ENCODE measurements at places on chromosomes 2 and 18. TPM values are rescaled to one million over a fixed set of nuclear protein-coding genes. Genes with fewer than 3 reads are reported as not detected.

The AKAIN1 gene
- not detected for total RNA-seq

The NOSTRIN gene
- 45.2 TPM for total RNA-seq

The TXNDC2 gene
- total RNA-seq, result 0.12 TPM

The MAPK4 gene
- total RNA-seq, result 2.9 TPM

The ARL4C gene
- 13.4 TPM for total RNA-seq

The EGR4 gene
- total RNA-seq, result not detected

The DSC2 gene
- total RNA-seq, result 17.6 TPM

The R3HDM1 gene
- 22.1 TPM for total RNA-seq

The GPR155 gene
- 6.2 TPM for total RNA-seq

The PROM2 gene
- total RNA-seq, result 6.0 TPM

- no peak for DNase-seq
Observed at GRCh38 chr2:120204022-120204405, 19.2 kb downstream of the TMEM185B start.

- no peak for DNase-seq
Observed at GRCh38 chr18:13447621-13448334, 229.2 kb downstream of the LDLRAD4 start.

DNA sequence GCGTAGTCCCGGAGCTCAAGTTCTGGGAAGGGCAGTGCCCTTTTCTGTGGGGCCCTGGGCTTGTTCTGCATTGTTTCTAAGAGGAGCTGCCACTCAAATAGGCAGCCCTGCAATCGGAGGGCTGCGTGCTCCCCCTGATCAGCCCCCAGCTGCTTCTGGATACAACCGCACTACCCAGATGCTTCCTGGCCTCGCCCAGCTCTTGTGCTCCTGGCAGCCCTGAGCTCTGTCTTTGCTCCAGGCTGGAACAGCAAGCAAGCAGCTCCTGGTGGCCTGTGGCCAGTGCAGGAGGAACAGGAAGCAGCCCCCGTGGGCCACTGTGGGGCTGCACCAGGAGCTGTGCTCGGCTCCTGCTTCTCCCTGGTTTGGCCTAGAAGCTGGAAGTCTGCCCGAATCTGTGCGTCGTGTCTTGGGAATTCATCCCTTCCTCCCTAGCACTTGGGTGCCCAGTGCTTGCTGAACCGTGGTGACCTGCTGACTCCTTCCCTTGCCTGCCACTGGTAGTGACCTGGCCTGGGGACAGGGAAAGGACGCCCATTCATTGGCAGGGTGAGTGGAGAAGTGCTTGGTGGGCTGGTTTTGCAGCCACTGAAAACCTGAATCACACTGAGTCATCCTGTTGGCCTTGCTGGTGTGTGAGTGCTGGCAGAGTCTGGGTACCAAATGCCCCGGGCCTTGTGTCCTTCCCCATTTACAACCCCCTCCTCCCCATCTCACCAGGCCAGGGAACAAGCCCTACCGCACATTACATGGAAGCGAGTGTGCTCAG, 27.3 kb upstream of the NTSR2 start:
- no peak for DNase-seq

DNA sequence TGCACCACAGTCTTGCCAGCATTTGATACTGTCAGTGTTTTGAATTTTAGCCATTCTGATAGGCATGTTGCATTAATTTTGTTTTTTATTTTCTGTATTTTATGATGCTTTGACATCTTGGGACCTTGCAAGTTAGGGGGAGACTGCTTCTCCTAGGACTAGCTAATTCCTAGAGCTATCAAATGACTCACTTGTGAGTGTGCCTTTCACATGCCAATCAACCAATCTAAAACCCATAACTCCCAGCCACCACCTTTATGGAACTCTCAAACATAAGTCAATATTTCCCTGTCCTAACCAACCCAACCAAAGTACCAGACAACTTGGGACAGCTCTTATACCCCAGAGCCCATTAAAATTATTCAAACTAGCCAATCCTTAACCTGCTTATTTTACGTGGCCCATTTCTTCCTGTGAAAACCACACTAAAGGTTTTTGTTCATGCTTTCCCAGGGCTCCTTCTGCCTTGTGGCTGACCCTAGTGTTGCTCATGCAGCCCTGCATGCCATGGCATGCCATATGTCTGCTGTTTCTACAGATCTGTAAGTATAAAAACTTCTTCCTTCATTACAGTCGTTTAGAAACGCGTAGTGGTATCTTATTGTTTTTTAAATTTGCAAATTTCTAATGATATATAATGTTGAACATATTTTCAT, 230.1 kb downstream of the GPD2 start:
- no peak for DNase-seq

DNA sequence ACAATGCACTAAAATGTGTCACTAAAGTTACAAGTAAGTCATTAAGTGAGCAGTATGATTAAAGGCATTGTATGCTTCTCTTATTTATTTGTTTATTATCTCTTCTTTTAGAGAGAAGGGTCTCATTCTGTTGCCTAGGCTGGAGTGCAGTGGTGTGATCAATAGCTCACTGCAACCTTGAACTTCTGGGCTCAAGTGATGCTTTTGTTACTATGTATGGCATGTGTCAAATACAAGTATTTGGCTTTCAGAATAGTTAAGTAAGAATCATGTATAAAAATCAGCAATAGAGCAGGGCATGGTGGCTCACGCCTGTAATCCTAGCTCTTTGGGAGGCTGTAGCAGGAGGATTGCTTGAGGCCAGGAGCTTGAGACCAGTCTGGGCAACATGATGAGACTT, 15.8 kb upstream of the AAK1 start:
- DNase-seq, result no peak

GRCh38 chr2:154375579-154375931, 322.9 kb upstream of the KCNJ3 start:
- DNase-seq, result no peak

DNA sequence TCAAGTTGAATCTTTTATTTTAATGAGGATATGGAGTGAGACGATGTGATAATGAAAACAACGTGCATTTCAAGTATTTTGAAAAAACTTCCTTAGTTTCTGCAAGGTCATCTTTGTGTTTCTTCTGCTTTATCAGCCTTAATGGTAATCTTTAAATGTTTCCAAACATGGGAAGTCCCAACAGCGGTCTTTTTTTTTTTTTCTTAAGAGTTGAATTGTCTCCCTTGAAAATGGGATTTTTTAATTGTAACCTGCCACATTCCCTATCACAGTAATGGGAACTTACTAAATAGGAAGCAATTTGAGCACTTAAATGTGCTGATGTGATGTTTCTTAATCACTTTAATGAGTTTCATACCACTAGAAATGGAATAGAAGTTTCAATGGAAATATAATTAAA, 45.8 kb downstream of the ATIC start:
- DNase-seq, result no peak

GRCh38 chr2:121489284-121489683, 41.4 kb upstream of the RNU4ATAC start:
- DNase-seq, result no peak

GRCh38 chr18:44654573-44654972, 26.1 kb upstream of the SETBP1 start:
- no peak for DNase-seq

GRCh38 chr2:151205571-151205970, 56.1 kb downstream of the RBM43 start:
- no peak for DNase-seq

DNA sequence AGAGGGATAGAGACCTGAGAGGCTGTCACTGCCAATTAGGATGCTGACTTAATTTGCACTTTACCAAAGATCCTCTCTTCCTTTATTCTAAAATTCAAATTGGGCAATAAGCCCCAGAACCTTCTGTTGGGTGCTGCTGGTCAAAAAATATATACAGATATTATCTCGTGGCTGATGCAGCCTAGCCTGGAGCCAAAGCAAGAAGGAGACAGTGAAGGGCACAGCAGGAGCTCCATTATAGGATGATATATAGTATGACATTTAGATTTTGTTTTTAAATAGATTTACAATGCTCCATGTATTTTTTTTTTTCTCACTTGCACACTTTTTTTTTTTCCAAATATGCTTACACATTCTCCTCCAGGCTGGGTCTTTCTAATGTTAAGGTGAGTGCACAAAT, 579.3 kb downstream of the PIK3C3 start:
- no peak for DNase-seq

- no peak for DNase-seq
Observed at GRCh38 chr2:149894226-149894625, 306.7 kb upstream of the MMADHC start.

GRCh38 chr2:168874368-168875054, 15.7 kb downstream of the SPC25 start:
- no peak for DNase-seq

GRCh38 chr18:44700652-44701051, 20.0 kb downstream of the SETBP1 start:
- DNase-seq, result no peak

DNA sequence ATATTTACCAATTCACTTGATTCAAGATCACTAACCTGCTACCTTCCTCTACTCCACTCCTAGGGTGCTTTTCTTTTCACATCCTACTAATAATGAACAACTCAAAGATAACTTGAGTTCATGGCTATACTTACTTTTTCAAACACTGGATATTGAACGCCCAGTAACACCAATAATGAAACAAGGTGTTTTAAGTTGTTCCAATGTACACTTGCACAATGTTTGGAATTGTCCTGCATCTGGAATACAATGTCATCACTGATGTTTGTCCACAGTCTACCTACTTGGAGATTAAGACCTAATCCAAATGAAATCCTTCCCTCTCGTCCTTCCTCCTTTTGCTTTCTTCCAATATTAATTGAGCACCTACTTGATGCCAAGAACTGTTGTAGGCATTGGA, 218.3 kb upstream of the TMEM200C start:
- no peak for DNase-seq

DNA sequence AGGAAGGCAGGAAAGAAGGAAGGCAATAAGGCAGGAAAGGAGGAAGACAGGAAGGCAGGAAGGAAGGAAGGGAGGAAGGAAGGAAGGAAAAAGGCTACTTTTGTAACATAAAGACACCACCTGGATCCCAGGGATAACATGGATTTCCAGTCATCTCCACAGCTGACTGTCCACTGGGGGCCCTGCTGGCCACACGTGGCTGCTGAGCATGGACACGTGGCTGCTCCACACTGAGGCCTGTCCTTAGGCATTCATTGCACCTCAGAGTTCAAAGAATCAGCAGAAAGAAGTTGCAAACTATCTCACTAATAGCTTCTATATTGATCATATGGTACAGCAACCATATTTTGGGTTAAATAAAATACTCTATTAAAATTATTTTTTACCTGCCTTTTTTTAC, 130.2 kb upstream of the SALL3 start:
- no peak for DNase-seq

DNA sequence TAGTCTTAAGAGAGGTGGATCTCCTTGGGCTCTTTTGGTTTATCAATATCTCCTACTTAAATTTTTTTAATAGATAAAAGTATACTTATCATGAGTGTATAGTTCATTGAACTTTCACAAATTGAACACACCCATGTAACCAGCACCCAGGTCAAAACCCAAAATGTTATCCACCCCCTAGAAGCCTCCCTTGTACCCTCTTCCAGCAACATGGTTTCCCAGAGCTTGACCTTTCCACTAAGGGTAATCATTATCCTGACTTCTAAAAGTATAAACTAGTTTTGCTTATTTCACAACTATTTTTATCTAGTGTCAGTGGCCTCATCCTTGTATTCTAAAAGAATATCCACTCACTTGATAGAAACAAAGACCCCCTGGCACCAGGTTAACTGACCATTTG, 106.8 kb downstream of the MDH1 start:
- DNase-seq, result no peak

DNA sequence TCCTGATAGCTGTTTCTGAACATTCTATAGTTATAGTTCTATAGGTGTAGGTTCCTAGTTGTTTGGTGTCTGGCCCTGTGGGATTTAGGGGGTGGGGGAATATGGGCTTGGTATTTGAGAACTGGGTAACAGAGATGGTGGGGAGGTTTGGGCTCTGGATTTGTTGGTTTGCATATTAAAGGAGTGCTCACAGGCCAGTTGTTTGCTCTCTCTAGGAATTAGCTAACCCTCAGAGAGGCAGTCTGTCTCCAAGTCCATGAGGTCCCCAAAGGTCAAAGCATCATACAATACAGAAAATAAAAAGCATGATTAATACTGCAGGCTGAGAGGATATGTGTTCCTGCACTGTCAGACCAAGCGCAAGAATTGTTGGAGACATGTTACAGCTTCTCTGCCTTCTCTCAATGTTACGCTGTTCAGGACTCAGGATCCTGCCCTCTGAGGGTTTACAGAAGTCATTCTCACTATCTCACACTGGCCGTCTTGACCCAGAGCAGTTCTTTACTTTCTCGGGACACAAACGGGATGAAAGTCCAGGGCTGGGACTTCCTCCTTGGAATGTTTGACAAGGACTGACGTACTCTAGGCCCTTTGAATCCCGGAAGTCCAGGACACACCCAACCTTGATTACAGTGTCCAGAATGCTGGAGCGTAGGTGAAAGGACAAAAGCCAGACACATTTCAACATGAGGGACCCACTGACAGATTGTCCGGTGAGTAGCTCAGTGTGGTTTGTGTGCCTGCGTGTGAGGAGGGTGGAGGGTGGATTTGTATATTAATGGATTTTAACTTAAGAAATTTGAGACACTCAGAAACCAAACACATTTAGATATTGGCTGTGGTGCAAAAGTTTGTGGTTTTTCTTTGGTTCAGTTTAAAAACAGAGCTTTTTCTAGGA, at the start of gene NOSTRIN:
TSS of gene NOSTRIN (plus strand) at position 677 of the 898 bp plus-strand sequence. CDS start at position 687, 10 bp downstream.
- DNase-seq, result no peak

DNA sequence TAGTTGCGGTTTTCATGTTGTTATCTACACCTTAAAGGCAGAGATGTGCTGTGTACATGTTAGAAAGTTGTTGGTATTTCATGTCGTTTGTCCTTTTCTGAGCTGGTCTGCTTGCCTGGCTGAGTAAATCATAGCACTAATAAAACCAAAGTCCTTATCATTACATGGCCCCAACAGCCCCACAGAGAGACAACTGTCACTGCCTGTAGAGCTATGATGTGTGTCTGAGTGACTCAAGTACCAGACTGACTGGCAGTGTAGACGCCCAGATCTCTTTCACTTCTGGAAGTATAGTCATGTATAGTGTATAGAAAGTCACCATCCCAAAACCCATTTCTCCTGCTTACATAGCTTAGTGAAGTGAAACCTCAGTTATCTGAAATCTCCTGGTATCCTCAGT, 4.3 kb downstream of the SOCS6 start:
- DNase-seq, result no peak

DNA sequence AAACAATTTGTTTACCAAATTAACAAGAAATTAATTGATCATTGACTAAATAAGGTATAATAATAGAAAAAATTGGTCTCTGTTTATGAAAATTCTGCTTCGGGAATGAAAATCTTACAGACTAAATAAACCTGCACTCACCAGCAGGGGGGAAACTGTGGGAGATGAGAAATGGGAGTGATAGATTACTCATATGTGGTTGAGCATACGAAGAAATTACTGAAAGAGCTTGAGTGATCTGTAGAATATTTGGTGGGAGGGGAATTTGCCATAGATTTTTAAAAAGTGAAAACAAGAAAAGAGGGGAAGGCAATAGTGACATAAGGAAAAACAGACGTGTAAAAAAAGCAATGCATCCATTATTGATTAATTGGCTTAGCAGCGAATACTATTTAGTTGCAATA, 2.2 kb downstream of the HMSD start:
- no peak for DNase-seq

GRCh38 chr2:169095621-169096105, 26.3 kb downstream of the DHRS9 start:
- DNase-seq, result no peak

Measured in lower lobe of right lung (tissue), 2 donors.